Tibial artery (tissue), 4 donors: ENCODE measurements at places on chromosomes 2 and 18.
A peak's percentile ranks its signal among the peaks of the same experiment; 100 is the strongest.

DNA sequence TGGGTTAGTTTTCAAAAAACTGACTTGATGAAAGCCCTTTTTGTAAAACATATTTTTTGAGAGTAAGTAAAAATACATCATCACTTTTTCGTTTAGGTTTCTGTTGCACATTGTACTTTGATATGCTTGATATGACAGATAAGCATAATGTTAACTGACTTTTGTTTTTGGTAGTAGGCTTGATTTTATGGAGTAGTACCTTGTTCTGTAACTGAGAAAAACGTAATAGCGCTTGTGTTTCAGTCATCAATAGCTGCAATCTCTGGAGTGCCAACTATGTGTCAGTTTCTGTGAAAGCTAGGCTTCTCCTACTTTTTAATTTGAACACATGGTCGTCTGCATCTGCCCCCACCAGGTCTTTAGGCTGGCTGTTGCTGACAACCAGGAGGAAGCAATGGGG lies 1.3 kb downstream of the LCLAT1 start:
- no peak for DNase-seq
- H3K4me1 ChIP-seq: peaks cover 4% of the 10 kb centered on the region

DNA sequence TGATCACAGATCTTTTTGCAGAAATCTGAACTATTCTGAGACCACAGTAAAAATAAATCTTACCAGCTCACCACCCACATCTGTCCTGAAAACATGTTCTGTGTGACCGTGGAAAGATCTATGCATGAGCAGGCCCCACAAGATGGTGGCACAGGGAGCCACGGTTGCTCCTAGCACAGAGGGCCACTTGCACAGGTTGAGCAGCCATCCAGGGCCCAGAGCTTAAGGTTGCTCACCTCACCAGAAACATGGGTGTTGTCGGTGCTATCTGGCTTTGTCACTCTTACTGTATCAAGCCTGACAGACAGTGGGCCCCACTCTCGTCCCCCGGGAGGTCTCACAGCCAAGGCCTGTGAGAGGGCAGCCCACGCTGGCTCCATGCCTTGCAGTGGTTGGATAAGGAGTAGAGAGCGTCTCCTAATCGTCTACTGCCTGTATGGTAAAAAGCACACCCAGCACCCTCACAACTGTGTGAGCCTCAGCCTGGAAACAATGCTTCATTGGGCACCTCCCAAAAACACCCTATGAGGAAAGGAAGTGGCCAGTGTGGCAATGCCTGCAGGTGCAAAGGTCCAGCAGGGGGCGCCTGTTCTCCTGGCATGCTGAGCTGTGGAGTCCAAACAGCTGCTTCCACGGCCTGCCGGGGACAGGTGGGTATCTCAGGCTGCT lies 19.6 kb downstream of the TUBB6 start:
- no peaks in the 10 kb centered on the region for H3K27me3 ChIP-seq
- H3K27ac ChIP-seq: no peak overlapping the region
- H3K4me3 ChIP-seq: no peak overlapping the region

GRCh38 chr2:65586516-65586915 lies 154.1 kb upstream of the SPRED2 start:
- H3K27ac ChIP-seq: no peak overlapping the region
- H3K4me3 ChIP-seq: no peak overlapping the region
- no peaks in the 10 kb centered on the region for H3K36me3 ChIP-seq
- no peaks in the 10 kb centered on the region for H3K27me3 ChIP-seq
- DNase-seq: no peak

DNA sequence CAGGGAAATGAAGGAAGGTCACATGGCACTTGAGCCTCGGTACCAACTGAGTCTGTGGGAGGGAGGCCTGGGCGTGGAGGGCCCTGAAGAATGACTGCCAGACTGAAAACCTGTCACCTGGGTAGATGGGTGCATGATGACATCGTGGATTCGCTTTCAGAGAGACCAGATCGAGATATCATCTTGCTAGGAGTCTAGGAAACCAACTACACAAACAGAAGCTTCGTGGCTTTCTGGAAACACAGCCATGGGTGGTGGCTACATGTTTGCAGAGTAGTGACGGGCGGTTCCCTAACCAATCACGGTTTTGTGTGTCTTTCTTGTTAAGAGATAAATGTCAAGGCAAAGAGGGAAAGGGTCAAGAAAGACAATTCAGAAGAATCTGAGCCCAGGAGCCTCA lies 155.0 kb downstream of the EIPR1 start:
- no peaks in the 10 kb centered on the region for H3K4me1 ChIP-seq
- DNase-seq: no peak
- H3K4me3 ChIP-seq: no peak overlapping the region
- no peak overlapping the region for H3K27ac ChIP-seq

DNA sequence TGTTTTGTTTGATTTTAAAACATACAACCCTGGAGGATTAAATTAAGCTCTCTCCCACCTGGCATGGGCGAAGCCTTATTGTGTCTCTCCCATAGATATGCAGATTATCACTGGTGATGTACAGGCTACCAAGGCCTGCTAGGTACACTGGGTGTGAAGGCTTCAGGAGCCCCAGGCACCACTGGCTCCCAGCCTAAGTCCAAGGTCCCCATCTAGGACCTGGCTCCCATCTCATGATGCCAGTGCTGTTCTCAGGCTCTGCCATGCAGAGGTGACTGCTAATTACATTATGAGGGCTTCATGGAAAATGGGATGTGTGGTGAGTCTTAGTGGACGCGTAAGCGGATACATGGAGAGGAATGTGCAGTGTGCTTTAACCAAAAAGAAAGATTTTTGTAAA lies 201.2 kb upstream of the KLHL29 start:
- no peaks in the 10 kb centered on the region for H3K4me1 ChIP-seq
- H3K4me3 ChIP-seq: no peak overlapping the region
- no peaks in the 10 kb centered on the region for H3K27me3 ChIP-seq
- no peaks in the 10 kb centered on the region for H3K36me3 ChIP-seq

DNA sequence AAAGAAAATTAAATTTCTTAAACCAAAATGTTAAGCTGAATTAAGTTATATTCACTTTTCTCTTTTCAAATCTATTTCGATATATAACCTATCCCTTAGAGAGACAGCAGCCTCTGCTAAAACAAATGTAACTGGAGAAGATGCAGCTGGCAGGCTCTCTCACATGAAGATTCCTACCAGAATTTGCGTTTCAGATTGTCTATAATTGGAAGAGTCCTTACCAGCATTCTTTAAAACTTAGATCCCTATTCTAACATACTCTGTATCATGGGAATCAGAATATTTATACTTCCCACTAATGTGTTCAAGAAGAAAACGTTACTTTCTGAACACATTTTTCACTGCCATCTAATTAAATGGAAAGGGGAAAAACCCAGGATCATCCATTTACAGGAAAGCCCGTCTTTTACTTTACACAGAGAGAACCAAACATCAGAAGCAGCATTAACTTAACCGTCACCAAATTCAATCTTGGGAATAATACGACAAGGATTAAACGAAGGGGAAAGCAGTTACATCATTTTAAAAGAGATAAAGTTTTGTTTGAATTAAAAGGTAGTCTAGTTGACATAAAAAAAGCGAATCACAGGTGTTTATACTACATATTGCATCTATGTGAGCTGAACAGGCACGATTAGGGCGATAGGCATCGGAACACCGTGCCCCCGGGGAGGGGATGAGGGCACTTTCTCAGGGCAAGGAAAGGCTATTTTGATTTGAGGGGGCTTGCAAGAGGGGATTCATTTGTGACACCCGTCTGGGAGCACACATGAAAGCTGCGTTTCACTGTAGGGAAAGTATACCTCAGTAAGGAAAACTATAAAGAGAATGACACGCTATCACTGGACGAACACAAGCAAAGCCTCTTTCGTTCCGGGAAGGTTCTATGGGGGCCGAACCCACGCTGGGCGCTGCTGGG lies 1.3 kb downstream of the PTPN2 start:
- no peaks in the 10 kb centered on the region for H3K4me1 ChIP-seq
- no peak for DNase-seq
- H3K27me3 ChIP-seq: no peaks in the 10 kb centered on the region
- no peaks in the 10 kb centered on the region for H3K36me3 ChIP-seq

GRCh38 chr2:158731386-158731785 lies 63.7 kb upstream of the DAPL1 start:
- peaks cover 6% of the 10 kb centered on the region for H3K27me3 ChIP-seq
- no peaks in the 10 kb centered on the region for H3K36me3 ChIP-seq
- H3K4me1 ChIP-seq: no peaks in the 10 kb centered on the region
- no peak for DNase-seq
- no peak overlapping the region for H3K27ac ChIP-seq
- no peak overlapping the region for H3K4me3 ChIP-seq

- no peak for DNase-seq
- H3K27ac ChIP-seq: no peak overlapping the region
- no peak overlapping the region for H3K4me3 ChIP-seq
- no peaks in the 10 kb centered on the region for H3K36me3 ChIP-seq
- peaks cover 44% of the 10 kb centered on the region for H3K4me1 ChIP-seq
Observed at GRCh38 chr2:24912523-24912922, 7.5 kb downstream of the ADCY3 start.

GRCh38 chr18:160831-161570 lies 2.6 kb downstream of the USP14 start:
- H3K4me1 ChIP-seq: peaks cover 20% of the 10 kb centered on the region
- DNase-seq: no peak
- H3K4me3 ChIP-seq: no peak overlapping the region
- no peaks in the 10 kb centered on the region for H3K27me3 ChIP-seq

GRCh38 chr2:206079699-206080465 lies 6.1 kb downstream of the INO80D start:
- H3K36me3 ChIP-seq: no peaks in the 10 kb centered on the region
- peaks cover 13% of the 10 kb centered on the region for H3K4me1 ChIP-seq
- no peak overlapping the region for H3K27ac ChIP-seq
- no peaks in the 10 kb centered on the region for H3K27me3 ChIP-seq

DNA sequence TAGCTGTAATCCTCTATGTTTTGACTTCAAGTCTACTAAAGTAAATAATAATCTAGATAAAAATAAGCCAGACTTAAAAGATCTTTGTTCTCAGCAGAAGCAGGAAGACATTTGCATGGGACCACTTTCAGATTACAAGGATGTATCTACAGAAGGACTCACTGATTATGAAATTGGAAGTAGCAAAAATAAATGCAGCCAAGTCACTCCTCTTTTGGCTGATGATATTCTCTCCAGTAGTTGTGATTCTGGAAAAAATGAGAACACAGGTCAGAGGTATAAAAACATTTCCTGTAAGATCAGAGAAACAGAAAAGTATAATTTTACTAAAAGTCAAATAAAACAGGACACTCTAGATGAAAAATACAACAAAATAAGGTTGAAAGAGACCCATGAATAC lies 338.4 kb downstream of the ZNF804A start:
- no peaks in the 10 kb centered on the region for H3K4me1 ChIP-seq
- no peaks in the 10 kb centered on the region for H3K36me3 ChIP-seq
- H3K4me3 ChIP-seq: no peak overlapping the region
- H3K27ac ChIP-seq: no peak overlapping the region

DNA sequence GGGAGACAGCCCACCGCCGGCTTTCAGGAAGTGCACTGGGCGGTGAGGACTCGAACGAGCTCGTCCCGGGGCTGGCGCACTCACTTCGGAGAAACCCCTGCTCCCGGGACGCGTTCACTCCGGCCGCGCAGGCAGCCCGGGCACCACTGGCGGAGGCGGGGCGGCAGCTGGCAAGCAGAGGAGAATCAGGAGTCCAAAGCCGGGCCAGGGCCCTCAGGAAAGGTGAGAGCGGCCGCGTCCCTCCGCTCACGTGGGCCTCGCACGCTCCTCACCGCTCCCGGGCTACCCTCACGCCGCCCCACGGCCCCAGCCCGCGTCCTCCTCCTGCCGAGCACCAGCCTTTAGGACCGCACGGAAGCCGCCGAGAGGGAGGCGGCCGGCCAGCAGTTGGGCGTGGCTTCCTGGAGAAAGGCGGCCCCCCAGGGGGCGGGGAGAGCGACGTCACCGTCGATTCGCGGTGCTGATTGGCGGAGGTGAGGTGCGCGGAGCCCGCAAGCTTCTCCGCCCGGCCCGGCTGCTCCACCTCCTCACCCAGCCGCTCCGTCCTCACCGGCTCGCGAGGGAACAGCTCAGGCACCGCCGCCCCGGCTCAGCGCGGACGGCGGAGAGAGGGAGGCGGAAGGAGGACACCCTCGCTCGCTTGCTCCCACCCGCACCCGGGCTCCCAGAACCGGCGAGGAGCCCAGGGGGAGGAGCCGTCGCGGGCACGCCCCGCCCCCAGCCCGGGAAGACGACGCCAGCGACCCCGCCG lies at the start of gene ZCCHC2:
TSS of gene ZCCHC2 (plus strand) at position 522 of the 751 bp plus-strand sequence. CDS start 400 bp downstream, outside the sequence.
- peak; percentile 96 for DNase-seq
- no peaks in the 10 kb centered on the region for H3K36me3 ChIP-seq
- peak within 1 kb of the TSS; percentile 100 for H3K27ac ChIP-seq
- H3K27me3 ChIP-seq: no peaks in the 10 kb centered on the region

DNA sequence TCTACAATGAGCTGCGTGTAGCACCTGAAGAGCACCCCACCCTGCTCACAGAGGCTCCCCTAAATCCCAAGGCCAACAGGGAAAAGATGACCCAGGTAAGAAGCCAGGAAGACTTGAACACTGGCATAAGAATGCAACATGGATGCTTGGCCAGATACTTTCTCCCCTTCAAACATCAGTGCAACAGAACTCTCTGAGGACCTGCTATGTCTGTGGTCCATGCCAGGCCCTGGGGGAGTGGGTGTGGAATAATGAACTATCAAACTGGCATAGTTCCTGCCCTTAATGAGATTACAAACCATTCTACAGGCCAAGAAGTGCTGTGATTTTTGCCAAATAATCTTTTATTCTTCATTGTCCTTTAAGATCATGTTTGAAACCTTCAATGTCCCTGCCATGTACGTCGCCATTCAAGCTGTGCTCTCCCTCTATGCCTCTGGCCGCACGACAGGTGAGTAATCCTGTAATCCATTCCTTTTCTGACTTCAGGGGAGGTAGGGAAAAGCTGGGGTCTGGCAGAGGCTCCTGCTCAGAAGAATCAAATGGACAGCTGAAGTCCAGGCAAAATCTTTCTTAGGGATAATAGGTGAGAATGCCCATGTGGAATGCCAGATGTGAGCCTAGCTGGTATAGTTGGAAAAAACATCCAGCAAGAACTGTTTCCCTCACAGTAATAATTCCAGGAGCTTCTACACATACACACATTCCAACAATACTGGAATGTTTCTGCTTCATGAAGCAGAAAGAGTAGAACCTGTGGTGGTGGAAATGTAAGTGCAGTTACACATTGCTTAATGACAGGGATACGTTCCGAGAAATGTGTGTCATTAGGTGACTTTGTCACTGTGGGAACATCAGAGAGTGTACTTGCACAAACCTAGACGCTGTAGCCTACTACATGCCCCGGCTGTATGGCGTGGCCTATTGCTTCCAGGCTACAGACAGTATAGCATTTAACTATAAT lies 16.2 kb downstream of the ACTG2 start:
- DNase-seq: no peak
- H3K27ac ChIP-seq: peak overlapping the region; percentile 21
- H3K36me3 ChIP-seq: peaks cover 64% of the 10 kb centered on the region
- no peaks in the 10 kb centered on the region for H3K27me3 ChIP-seq
- no peak overlapping the region for H3K4me3 ChIP-seq

GRCh38 chr2:168353251-168353650 lies 102.8 kb upstream of the CERS6 start:
- no peaks in the 10 kb centered on the region for H3K4me1 ChIP-seq
- DNase-seq: no peak
- H3K4me3 ChIP-seq: no peak overlapping the region
- H3K27me3 ChIP-seq: no peaks in the 10 kb centered on the region

DNA sequence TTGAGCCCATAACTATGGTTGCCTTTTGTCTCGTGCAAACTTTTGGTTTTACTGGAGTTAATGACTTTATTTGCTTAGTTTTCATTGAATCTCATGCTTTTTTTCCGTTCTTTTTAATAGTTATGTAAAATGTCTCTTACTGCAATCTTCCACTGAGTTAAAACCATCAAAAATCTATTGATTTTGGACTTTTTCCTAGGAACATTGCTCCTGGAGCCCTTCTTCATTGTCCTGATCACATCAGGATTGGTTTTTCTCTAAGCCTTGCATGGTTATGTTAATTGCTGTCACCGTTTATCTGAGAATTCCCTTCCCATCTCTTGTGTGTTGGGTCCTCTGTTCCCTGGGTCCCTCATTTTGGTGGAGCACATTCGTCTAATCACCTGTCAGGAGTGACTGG lies 125.5 kb downstream of the PARD3B start:
- H3K27me3 ChIP-seq: no peaks in the 10 kb centered on the region
- DNase-seq: no peak
- H3K4me3 ChIP-seq: no peak overlapping the region
